ENCODE measurements at places on chromosomes 7 and 10. TPM values are rescaled to one million over a fixed set of nuclear protein-coding genes. Genes with fewer than 3 reads are reported as not detected.

The MACROH2A2 gene
- 22.9 TPM for total RNA-seq

The ADAM12 gene
- 81.5 TPM for total RNA-seq

The BRAT1 gene
- 18.5 TPM for total RNA-seq

The OR2A7 gene
- total RNA-seq = 1.5 TPM

The UTF1 gene
- total RNA-seq = not detected
